ENCODE measurements at places on chromosomes 2 and 18.

GRCh38 chr18:56652802-56653201 is 1.6 kb downstream of the WDR7 start:
- no peaks in the 10 kb centered on the region for H3K36me3 ChIP-seq
- H3K4me3 ChIP-seq, result no peak overlapping the region
- no peaks in the 10 kb centered on the region for H3K27me3 ChIP-seq
- no peak for DNase-seq
- H3K27ac ChIP-seq, result no peak overlapping the region

DNA sequence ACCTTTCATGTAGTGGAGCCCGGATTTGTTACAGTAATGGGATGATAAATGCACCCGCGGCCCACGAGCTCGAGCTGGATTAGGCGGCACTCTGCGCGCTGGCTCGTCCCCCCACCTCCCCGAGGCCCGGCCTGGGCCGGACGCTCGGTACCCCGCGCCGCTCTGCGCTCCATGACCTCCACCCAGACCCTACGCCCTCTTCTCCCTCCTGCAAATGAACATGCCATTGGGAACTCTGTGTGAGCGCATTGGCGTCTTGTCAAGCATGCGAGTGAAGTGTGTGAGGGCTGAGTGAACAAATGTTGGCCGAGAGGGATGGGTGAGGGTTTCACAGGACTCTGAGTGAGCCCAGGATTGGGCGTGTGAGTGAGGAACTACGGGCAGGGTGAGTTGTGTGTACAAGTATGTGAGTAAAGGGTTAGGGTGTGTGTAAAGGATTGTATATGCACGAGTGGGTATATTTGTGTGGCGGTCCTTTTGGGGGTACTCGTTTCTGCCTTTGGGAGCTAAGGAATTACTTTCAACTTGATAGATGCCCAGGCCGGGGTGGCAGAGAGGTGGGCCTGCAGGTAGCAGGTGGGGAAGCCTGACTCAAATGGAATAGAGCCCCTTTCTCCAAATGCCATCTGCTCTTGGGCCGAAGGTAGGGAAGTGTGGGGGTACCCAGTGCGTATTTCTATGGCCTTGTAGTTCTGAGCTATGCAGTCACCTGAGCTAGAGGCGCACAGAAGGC is 2.9 kb upstream of the EN1 start:
- peaks cover 6% of the 10 kb centered on the region for H3K4me1 ChIP-seq
- no peak for DNase-seq
- H3K36me3 ChIP-seq, result no peaks in the 10 kb centered on the region

- no peaks in the 10 kb centered on the region for H3K36me3 ChIP-seq
- no peaks in the 10 kb centered on the region for H3K27me3 ChIP-seq
- no peak for DNase-seq
Measured at GRCh38 chr2:168574856-168575630, 119.0 kb downstream of the CERS6 start.

DNA sequence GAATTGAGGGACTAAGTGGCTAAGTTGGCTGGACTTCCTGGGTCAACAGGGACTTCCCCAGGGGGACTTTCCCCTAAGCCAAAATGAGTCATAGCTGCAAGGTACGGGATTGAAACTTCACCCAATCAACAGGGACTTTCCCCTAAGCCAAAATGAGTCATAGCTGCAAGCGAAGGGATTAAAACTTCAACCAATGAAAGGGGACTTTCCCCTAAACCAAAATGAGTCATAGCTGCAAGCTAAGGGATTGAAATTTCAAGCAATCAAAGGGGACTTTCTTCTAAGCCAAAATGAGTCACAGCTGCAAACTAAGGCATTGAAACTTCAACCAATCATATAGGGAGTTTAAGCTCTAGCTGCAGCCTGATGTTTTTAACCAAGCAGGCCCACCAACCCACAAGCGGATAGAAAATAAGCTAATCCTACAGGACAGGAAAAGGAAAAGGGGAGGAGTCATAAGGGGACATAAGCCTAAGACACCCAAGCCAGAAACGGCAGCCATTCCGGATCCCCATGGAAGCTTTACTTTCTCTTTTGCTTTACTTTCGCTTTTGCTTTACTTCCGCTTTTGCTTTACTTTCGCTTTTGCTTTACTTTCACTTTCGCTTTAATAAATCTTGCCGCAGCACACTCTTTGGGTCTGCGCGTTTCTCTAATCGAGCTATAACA is 1375.4 kb upstream of the CELF4 start:
- no peaks in the 10 kb centered on the region for H3K36me3 ChIP-seq
- H3K27me3 ChIP-seq, result no peaks in the 10 kb centered on the region
- H3K27ac ChIP-seq, result no peak overlapping the region

GRCh38 chr2:239181903-239182581 is 218.8 kb downstream of the HDAC4 start:
- no peak overlapping the region for H3K4me3 ChIP-seq
- H3K27me3 ChIP-seq, result no peaks in the 10 kb centered on the region
- H3K36me3 ChIP-seq, result no peaks in the 10 kb centered on the region
- H3K4me1 ChIP-seq, result no peaks in the 10 kb centered on the region
